ENCODE measurements at places on chromosomes 12 and 14.

DNA sequence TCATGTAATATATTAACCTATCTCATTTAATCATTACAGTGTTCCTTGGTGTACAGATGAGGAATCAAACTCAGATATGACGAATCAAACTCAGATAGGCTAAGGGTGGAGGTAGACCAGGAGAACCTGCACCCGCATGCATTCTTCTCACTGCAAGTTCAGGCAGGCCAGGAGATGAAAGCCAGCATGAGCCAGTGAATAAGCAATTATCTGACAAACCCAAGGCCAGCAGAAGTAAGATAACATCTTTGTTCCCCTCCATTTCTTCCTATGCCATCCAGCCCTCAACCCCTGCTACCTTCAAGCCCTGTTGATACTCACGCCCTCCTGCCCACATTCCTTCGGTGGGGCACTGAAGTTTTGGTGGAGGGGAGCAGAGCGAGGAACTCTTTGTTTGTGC is 152.2 kb downstream of the ETV6 start:
- DNase-seq = no peak

DNA sequence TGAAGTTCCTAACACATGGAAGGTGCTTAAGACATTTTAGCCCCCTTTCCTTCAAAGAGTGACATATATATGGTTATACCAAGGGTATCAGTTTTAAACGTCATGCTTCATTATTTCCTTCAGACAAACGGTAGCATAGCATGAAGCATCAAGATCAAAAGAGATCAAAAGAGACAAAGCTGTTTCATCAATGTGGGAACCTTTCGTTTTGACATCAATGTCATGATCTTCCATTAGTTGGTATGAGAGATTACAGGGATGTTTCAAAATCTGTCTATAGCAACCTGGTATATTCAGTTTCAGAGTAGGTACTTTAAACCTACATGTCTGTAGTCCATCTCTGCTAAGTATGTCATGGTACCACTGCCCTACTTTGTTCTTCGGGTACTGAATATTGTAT is 28.3 kb downstream of the PUS7L start:
- no peak for DNase-seq

DNA sequence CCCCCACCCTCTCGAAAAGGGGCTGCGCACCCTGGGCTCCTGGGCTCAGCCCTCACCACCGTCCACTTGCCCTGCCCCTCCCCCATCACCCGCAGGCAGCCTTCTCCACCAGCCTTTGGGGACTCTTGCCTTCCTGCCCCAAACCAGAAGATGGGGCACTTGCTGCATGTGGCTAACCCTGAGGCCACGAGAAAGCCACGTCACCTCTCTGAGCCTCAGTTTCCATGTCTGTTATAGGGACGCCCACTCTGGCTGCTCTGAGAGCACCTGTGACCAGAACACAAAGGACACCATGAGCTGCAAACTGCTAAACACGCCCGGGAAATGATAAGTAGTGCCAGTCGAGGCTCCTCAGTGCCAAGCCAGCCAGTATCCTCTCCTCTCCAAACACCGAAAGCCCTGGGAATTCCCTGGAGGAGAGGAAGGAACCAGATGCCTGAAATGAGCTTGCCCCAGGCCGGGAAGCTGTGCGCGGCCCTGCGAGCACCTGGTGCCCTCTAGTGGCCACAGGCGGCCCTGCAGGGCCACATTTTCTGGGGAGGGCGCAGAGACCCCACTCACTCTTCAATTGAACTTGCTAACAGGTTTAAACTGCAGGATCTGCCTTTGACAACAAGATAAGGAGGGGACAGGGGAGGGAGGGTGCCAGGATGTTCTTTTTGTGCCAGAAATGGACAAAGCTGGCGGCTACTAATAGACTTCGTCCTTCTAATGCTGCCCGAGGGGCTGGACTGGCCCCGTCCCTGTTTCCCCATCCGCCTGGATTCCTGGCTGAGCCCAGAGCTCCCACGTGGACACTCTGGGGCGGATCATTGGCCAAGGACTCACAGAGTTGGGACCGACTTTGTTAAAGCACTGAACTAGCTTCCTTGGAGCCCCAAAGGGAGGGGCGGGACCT is 10.2 kb upstream of the SERPINA9 start:
- peak; percentile 20 for DNase-seq

DNA sequence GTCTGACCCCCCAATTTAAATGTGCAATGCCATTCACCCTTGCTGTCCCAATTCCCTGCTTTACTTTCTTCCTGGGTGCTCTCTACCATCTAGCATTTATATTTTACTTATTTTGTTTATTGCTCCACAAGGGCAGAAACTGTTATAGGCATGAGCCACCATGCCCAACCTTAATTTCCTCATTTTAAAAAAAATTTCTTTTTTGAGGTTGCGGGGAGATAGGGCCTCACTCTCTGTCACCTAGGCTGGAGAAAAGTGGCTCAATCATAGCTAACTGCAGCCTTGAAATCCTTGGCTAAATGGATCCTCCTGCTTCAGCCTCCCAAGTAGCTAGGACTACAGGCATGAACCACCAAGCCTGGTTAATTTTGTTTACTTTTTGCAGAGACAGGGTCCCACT is 13.0 kb downstream of the HPD start:
- no peak for DNase-seq

DNA sequence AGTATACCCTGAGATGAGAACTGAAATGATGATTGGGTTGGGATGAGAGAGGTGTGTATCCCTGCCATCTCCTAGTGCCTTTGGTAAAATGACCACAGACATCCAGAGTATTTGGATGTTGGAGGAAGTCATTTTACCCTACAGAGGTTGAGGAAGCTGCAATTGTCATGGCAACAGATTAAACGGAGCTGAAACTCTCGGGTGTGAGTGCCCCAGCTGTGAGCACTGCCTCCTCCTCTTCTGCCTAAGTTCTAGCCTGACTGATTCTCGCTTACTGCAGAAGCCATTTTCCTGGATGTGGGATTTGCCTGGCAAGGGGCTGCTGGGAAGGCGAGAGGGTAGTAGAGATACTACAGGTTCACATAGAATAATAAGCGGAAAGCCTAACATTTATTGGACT is 10.3 kb upstream of the PPP4R4 start:
- no peak for DNase-seq

- DNase-seq = no peak
Measured at GRCh38 chr14:71190770-71191374, 283.6 kb downstream of the PCNX1 start.

DNA sequence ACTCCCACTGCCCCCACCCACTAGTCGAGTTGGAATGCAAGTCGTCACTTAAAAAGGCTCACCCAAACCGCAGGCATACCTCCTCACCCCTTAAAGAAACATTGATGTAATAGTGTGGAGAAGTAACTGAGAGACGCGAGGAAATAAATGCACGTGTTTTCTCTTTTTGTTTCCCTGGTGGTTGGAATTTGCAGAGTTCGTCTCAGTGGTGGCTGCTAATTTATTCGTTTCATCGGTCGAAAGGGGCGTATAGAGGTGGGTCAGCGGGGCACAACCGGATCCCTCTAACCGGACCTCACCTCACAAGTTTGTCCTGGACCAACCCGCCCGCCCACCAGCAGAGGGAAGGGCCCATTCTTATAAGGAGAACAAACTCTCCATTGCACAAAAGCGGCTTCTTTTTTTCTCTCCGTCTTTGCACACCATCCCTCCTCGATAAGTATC is 5.0 kb upstream of the NPAS3 start:
- DNase-seq = no peak
